Glutamatergic neuron (in vitro differentiated cells): ENCODE measurements at places on chromosomes 16 and 17. TPM values are rescaled to one million over a fixed set of nuclear protein-coding genes. Genes with fewer than 3 reads are reported as not detected.

DNA sequence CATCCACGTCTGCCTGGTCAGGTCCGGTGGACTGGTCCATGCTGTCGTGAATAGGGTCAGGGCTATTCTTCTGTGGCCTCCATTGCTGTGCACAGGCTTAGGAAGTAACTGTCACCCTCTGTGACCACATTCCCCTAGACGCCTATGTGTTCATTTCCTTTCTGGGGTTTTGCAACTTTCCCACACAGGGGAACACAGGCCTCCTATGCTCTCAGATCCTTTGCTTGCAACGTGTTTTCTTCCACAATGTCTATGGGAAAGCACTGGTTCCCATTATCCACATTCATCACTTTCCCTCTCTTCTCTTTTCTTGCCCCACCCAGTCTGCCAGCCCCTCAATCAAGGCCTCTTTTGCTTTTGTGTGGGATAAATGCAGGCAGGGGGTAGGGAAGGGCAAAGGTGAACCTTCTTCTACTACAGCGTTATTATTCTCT is 43.2 kb upstream of the DNAJA2 start:
- no peak for DNase-seq

DNA sequence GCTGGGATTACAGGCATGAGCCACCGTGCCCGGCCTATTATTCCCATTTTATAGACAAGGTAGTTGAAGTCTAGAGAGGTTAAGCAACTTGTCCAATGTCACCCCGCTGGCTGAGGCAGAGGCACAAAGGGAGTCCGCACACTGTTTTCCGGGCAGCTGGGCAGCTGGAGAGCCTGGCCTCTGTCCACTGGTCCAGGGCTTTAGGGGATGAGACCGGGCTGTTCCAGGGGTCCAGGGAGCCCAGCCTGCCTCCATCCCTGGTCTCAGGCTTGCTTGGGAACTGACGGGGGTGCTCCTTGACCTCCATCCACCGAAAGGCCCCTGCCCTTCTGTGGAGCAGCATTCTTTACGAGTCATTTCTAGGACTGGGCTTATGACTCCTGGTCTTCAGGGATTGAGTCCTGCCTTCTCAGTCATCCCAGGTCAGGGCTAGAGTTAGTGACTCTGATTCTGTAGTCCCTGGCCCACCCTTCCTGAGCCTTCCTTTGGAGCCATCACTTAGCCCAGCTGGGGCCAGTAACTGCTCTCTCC is 37.5 kb downstream of the SOCS3 start:
- no peak for DNase-seq

Gene ALOX15B
- not detected for total RNA-seq

Gene BCL6B
- not detected for total RNA-seq

DNA sequence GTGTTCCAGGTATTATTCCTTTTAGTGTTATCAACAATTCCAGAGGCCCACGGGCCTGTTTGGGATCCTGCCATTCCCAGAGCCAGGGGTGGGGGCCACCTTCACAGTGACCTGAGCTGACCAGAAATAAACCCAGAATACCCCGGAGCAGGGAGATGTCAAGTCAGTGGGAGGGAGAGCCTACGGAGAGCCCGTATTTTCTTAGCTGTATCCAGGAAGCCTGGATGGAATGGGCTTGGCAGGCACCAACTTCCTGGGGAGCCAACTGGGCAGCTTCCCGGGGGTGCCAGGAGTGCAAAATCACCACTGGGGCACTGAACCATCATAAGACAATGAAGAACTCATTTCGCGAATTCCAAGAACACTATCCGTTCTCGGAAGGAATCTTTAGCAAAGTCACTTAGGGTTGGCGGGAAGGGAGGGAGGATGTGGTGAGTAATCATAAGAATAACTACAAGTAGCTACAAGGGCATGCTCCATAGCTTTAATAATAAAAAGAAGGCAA is 13.2 kb upstream of the MRTFB start:
- no peak for DNase-seq

GRCh38 chr16:10934325-10935107 is 7.8 kb downstream of the DEXI start:
- no peak for DNase-seq
